ENCODE measurements at places on chromosomes 4 and X.
A peak's percentile ranks its signal among the peaks of the same experiment; 100 is the strongest.

DNA sequence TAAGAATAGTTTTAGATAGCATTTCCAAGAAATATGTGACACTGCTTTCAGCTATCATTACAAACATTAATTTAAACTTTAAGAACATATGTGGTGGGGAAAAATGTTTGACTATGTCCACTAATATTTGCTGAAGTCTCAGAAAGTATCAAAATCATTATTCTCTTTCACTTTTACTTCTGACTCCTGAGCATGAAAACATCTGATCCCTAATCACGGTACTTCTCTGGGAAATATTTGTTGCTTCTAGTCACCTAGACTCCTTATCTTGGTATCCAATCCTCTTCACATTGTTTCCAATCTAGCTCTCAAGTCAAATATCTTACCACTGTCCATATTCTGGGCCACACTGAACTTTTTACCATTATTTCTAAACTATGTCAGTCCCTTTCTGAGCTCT, 10.8 kb downstream of the NUDT6 start:
- DNase-seq = no peak

- DNase-seq = no peak
Measured at GRCh38 chrX:40380655-40381488, 199.9 kb upstream of the ATP6AP2 start.

DNA sequence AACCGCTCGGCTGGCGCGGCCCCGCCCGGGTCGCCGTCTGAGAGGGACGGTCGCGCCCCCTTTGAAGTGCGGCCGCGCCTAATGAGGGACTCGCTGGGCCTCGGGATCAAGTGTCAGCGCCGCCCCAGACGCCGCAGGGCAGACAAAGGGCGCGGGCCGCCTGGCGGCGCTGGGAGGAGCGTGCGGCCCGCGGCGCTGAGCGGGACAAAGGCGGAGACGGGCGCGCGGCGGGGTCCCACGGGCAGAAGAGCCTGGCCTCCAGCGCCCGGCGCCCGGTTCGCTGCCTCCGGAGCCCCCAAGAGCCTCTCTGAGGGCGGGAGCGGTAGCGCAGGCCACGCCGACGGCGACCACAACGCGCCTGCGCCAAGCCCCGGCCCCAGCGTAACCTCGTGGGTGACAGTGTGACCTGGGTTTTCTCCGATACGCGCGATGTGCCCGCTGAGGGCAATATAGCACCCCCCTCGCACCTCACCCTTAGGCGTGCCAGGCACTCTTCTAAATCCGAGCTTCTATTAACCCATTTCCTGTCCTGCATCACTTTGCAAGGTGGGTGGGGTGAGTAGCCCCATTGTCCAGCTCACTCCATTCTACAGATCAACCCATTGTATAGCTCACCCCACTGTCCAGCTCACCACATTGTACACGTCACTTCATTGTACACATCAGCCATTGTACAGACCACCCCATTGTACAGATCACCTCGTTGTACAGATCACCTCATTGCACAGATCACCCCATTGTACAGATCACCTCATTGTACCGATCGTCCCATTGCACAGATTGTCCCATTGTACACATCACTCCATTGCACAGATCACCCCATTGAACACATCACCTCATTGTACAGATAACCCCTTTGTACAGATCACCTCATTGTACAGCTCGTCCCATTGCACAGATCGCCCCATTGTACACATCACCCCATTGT, 33.7 kb upstream of the STX18 start:
- DNase-seq = peak; percentile 81

GRCh38 chrX:127873637-127874036, 178.6 kb downstream of the ACTRT1 start:
- no peak for DNase-seq

DNA sequence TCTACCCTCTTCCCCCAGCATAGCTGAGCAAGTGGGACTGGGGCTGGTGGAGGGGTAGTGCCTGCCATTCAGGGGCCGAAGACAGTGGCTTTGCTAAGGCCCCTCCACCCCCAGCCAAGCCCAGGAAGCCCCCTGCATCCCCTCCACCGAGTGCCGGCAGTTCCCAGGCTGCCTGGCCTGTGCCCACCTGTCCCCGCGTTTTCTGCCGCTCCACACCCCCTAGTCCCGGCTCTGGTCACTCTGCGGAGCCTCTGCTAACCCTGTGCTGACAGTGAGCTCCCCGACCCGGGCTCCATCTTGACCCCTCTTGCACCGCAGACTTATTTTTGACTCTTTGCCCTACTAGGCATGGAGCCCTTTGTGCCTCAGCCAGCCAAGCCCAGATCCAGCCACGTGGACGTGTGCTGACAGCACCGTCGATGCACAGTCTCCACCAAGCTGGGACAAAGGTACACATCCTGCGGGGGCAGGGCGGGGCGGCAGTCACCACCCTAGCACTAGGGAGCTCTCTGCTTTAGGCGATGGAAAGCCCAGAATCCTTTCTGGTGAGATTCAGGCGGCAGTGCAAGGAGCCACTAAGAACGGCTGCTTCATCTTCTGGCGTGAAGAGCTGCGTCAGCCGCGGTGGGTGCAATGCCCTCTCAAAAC, 96.6 kb downstream of the PHKA2 start:
- no peak for DNase-seq

GRCh38 chrX:51496501-51497291, at the start of gene NUDT11:
Gene NUDT11 (minus strand): TSS chrX:51496592. CDS start chrX:51496444, 148 bp downstream.
- DNase-seq = peak; percentile 71

DNA sequence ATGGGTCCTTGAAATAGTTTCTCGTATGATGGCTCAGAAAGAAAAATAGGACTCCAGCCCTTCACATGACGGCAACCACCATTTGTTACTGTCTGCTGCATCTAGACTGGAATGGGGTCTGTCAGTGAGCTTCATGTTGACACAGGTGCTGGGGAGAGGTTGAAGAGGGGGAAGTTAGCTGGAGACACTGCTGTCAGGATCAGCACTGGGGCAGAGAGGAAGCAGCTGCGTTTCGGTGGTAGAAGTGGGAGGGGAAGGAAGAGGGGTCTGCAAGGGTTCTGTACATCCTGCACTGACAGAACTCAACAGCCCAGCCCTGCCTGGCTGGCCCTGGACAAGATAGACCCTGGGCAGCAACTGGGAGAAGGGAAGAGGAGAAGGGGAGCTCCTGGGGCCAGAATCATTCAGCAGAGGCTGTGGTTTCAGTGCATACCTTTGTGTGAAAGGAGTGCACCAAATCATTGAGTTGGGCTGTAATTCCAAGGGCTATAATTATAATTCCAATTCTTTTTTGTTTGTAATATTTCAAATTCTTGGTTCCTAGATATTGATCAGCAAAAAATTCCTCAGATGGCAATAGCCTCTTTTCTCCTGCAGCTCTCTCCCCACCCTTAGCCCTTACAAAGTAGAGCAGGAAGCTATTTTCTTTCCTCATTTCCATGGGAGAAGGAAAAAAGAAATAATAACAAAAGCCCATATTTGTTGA, 119.4 kb upstream of the C1GALT1C1 start:
- no peak for DNase-seq

- no peak for DNase-seq
Measured at GRCh38 chr4:15562623-15563022, 92.5 kb downstream of the FBXL5 start.

- no peak for DNase-seq
Measured at GRCh38 chrX:7515681-7516413, 327.1 kb upstream of the VCX start.

GRCh38 chrX:11311706-11312105, 18.5 kb downstream of the AMELX start:
- DNase-seq = no peak

DNA sequence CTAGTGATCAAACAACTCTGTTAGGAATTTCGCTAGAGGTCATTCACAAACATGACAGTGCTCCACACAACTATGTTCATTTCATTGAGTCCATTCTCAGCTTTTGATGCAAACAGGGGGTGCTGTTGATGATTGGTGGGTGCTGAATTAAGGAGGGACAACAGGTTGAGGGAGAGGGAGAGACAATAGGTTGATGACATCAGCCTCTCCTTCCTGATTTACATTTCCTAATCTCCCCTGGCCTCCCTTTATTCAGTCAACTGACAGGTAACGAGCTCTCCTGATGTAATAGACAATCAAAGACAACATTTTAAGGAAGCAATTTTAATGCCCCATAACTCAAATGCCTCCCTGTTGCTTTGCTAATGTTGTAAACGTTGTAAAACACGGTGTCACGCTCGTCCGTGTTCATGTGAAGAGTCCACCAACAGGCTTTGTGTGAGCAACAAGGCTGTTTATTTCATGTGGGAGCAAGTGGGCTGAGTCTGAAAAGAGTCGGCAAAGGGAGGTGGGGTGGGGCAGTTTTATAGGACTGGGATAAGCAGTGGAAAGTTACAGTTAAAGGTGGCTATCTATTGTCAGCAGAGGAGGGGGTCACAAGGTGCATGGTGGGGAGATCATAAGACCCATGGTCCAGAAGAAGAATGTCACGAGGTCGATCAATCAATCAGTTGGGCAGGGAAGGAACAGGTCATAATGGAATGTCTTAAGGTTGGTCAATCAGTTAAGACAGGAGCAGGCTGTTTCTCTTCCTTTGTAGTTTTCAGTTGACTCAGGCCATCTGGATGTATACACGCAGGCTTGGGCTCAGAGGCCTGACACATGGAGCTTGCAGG, 4.8 kb upstream of the GAR1 start:
- DNase-seq = no peak
